CD4-positive, alpha-beta T cell treated with Interleukin-10 for 1 hour (primary cell): ENCODE measurements at places on chromosomes 6 and 20.

- no peak for DNase-seq
These were observed 134.6 kb upstream of the SNX9 start for GRCh38 chr6:157688275-157688959.

DNA sequence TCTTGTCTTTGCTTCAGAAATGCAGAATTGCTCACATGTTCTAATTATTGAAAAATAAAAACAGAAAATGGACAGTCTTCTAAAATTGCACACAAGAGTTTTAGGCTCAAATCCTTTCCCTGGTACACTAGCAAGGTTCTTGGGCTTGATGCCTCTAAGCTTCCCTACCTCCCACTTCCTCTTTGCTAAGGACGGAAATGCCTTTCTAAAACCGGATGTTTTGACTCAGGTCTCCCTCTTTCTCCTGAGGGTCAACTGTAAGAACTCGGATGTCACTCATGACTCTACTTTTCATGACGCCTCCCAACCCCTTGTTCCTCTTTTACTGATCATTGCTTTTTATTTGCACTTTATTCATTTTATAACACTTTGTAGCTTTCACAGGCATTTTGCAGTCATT lies 613.5 kb downstream of the C6orf118 start:
- DNase-seq, result no peak

DNA sequence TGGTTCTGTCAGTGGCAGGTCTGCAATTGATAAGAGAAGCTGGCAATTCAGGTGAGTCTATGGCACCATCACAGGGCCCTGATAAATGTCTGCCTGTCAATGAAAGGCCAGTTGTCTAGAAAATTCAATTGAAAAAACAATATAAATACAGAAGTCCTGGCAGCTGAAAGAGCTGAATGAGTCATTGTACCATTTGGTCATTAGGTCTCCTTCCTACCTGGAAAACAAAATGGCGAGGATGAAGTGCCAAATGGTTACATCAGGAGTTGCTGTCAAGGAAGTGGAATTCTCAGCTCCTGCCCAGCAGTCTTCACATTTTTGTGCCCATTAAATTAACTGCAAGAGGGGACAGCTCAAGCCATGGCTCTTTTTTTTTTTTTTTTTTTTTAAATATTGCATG lies 37.7 kb downstream of the PEX7 start:
- no peak for DNase-seq

- no peak for DNase-seq
These were observed 54.4 kb downstream of the SNRNP48 start for GRCh38 chr6:7644417-7644816.

GRCh38 chr6:109767961-109768360 lies 76.9 kb downstream of the FIG4 start:
- no peak for DNase-seq
